Activated CD4-positive, alpha-beta T cell treated with anti-CD3 and anti-CD28 coated beads, Interleukin-2, amount 50 U/mL, for 4 hours (primary cell): ENCODE measurements at places on chromosomes 13 and 19.

GRCh38 chr13:110327051-110327721 is 20.1 kb downstream of the COL4A2 start:
- no peak for DNase-seq

DNA sequence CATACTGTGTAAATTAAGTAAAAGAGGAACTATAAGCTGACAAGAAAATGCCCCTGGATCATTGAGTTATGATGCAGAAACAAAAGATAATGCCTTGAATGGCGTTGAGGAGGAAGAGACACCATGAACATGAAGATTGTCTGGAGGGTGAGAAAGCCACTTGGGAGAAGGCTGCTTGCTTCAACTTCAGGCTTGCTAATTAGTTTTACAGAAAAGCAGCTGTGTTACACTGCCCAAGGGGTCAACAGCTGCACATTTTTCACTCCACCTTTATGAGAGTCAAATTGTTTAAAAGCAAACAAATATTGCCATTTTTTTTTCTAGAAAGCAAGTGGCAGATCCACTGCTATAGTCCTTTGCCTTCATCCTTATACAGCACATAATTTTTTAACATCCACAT is 35.5 kb upstream of the KLF12 start:
- DNase-seq = no peak

GRCh38 chr19:11257846-11258380 is 4.4 kb downstream of the DOCK6 start:
- no peak for DNase-seq

DNA sequence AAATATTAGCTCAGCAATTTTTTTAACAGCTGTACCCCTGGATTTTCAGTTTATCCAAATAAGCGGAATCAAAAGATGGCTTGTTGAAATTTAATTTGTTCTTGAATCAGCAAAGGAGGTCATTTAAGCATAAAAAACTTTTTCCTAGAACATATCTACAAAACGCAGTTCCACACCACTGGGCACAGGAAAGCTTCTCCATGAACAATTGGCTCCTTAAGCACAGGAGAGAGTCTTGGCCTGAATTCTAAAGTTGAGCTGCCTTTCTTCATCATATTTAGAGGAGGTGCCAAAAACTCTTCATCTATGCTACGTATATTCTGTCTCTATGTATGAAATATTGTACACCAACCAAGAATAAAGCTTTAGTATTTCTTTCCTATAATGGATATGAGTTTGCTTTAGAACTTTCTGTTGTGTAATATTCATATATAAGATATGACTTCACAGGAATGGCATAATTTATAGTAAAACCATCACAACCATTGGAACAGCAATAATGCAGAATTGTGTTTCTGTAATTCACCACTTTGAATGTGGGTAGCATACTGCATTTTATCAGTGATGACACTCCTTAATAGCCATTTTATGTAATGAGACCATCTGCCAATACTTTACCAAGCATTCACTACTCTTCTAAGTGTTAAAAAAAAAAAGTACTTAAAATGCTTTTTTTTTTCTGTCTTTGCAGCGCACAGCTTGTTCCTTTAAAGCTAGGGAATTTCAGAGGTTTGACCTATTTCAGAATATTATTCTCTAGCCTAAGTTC is 263.7 kb downstream of the SLITRK6 start:
- DNase-seq = no peak

DNA sequence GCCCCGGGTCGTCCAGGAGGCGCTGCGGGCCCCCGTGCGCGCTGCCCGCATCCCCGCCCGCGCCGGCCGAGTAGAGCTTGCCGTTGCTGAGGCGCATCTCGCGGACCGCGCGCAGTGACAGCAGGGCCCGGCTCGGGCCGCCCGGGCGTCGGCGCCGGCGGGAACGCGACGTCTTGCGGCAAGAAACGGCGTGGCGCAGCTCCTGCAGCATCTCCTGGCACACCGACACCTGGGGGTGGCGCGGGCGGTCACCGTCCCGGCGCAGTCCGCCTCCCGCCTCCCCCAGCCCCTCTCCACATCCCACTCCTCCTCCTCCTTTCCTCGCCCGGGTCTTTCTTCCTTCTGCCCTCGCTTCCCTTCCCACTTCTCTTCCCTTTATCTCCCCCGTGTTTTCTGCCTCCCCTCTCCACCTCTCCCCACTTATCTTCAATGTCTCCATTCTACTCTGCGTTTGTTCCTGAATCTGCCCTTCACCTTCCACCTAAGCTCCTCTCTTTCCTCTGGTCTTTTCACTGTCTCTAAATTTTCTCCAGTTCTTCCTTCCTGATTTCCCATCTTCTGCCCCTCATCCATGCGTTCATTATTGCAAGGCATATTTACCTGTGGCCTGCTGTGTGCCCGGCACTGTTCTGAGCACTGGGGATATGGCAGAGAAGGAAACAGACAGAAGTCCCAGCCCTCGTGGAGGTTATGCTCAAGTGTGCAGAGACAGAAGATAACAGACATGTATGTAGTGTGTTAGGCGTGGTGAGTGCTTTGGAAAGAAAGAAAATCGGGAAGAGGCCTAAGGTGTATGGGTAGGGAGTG is 5.2 kb upstream of the ATP1A3 start:
- no peak for DNase-seq

DNA sequence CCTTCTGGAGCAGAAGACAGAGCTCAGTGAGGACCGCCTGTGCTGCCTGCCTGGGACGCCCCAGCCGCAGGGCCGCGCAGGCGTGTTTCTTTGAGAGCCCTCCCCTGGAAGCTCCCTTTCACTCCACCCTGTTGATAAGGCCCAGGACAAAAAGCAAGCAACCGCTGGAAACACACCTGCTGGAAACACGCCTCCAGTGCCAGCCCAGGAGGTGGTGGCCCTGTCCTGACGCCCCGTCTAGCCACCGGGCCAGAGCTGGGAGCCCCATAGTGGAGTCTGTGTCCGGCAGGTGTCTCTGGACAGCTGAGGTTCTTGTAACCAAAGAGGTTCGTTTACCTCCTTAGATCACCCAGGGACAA is 173.8 kb downstream of the KATNAL1 start:
- no peak for DNase-seq

DNA sequence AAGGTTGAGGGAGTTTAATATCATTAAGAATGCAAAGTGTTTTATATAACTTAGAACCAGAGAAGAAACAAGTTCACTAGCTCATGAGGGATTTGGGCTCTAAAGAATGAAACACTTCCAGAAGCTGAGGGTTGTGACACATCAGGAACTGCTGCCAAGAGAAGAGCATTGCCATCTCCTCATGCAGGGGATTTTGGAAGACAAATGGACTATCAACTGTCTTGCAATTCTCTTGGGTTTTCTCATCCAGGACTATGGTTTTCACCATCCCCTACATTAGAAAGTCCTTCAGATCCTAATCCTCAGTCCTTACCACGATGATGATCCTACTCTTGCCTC is 59.7 kb upstream of the KL start:
- no peak for DNase-seq
